ENCODE measurements at places on chromosomes 5 and 9.

DNA sequence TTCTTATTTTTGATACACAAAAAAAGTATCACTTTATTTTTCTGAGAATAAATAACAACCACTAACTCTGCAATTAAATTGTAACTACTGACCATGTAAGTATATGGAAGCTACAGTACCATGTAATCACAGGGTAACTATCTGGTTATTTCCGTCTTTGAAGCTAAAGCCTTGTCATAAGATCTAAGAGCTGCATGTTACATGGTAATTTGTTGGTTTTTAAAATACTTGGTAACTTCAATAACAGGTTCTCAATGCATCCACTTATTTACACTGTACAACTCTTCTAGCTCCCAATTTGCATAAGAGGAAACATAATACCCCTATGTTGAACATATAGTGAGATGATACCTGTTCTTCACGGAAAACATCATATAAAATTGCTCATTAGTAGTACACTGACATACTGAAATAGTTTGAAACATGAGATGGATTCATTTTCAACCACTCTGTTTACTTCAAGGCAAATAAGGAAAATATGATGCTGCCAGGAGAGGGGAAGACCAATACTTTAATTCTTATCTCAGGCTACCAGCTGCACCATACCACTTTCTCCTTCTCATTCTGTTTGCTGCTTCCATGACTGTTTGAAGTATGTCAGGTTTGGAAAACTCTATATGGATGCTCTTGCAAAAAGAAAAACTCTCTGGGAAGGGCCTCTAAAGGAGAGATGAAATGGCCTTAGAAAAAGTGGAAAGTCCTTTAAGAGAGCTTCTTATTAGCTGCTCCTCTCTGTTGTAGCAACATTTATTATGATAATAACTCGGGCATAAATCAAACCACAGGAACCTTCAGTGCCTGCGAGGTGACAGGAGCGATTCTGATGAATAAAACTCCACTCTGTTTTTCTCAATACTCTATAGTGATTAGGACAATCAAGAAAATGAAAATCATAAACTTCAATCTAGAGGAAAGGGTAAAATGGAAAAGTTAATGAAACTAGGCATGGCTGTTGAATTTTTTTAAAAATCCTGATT lies 150.2 kb downstream of the KIAA0825 start:
- no peak for ATAC-seq

GRCh38 chr5:86861512-86861911 lies 243.8 kb downstream of the COX7C start:
- ATAC-seq = peak; percentile 90

DNA sequence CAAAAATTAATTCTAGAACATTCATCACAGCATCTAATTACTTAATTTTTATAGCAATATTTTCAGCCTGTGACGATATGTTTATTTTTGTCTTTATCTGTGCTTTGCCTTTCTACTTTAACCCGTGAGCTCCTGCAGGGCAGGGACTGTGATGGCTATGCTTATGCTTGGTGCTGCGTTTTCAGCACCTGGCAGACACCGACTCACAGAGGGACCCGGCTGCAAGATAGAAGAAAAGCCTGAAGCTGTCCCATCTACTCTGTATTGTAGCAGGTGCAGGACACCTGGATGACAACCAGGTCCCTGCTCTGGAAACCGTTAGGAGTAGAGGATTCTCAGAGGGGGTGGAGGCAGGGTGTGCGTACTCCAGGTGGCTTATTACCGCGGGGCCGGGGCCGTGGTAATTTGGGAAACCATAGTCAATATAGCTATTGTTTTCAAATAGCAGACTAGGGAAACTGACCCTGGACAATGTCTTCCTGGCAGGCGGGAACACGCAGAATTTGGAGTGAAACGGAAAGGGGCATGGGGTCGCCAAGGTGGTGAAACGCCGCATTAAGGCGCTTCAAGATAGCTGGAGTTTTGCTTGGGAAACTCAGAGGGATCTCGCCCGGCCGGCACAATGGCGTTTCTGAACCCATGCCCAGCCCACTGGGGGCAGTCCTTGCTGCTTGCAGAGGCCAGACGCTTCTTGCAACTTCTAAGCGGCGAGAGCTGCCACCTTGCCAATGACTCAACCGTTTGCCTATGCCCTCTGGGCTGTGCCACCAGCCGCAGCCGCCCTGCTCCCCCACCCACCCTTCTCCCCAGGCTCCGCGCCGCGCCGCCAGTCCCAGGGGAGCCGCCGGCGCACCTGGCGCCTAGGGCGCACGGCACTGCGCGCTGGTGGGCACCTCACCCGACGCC lies 140.1 kb upstream of the PALM2AKAP2 start:
- peak; percentile 57 for ATAC-seq

- ATAC-seq = no peak
Observed at GRCh38 chr5:7221041-7221440, 174.9 kb upstream of the ADCY2 start.

DNA sequence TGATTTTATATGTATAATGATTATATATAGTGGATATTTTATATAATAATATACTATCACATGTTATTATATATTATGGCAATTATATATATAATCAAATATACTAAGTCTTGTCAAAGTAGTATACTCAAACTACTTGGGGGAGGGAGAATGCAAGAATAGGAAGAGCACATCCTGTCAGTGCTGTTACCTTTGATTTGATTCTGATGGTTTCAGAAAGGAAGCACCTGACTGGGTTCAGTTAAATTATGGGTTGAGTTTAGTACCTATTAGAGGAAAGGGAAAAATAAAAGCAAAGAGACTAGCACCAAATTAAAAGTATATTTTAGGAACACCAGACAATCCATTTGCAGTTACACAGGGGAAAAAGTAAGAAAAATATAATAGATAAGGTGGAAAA lies 107.6 kb downstream of the GRIA1 start:
- ATAC-seq = no peak

DNA sequence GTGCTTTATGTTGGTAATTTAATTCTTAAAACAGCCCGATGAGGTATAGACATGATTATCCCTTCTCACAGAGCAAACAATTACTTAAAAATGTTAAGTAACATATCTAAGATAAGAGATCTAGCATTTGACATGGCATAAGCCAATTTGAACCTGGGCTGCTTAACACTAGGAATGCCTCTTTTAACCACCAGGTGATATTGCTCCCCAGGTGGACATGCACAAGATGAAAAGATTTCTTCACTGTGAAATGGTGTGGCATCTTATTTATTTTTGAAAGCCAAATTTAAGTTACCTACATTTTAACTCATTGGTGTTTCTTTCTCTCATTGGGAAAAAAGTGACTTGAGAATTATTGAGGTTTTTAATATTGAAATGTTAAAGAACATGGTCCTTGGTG lies 15.8 kb upstream of the LRRC70 start:
- no peak for ATAC-seq

DNA sequence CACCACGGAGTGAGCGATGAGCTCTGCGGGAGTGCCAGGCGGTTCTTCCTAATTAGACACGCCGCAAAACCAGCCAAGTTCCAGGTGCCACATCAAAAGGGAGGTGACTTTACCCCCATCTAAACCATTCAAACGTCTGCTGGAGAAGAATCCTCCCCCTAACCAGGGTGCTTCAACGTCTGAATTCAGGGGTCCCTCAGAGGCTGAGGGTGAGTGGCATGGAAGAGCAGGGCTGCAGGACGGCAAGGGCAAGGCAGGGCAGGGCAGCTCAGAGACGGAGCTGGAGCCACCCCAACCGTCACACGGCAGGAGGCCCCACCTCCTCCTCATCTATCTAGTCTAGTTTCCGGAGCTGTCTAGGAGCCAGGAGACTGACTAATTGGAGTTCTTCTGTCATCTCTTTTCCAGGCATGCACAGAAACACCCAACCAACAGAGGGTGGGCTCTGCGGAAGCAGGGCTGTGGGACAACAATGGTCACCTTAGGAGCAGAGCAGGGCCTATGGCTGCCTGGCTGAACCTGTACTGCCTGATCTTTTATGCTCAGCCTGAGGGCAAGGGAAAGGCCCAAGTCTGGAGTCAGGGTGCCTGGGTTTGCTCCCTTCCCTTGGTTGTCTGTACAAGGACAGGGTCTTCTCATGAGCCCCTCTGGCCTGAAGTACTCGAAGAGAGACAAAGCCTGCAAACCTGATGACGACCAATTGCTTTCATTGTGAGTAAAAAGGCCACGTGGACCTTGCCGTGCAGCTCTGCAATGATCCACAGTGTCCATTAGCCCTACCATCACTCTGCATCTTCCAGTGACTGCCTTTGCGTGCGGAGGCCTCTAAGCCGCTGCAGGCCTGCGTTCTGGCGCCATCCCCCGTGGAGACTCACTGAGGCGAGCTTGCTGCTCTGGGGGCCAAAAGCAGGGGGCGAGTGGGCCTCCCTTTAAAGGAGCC lies 81.0 kb upstream of the SLC25A51 start:
- peak; percentile 95 for ATAC-seq

DNA sequence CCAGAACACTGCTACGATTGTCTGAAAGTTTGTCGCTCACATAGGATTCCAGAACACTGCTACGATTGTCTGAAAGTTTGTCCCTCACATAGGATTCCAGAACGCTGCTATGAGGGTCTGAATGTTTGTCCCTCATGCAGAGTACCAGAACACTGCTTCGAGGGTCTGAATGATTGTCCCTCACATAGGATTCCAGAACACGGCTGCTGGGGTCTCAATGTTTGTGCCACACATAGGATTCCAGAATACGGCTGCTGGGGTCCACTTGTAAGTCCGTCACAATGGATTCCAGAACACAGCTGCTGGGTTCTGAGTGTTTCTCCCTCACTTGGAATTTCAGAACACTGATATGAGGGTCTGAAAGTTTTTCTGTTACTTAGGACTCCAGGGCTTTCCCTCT lies 203.3 kb downstream of the FOXD4L6 start:
- no peak for ATAC-seq

GRCh38 chr9:16561121-16561520 lies 309.3 kb downstream of the BNC2 start:
- ATAC-seq = no peak

DNA sequence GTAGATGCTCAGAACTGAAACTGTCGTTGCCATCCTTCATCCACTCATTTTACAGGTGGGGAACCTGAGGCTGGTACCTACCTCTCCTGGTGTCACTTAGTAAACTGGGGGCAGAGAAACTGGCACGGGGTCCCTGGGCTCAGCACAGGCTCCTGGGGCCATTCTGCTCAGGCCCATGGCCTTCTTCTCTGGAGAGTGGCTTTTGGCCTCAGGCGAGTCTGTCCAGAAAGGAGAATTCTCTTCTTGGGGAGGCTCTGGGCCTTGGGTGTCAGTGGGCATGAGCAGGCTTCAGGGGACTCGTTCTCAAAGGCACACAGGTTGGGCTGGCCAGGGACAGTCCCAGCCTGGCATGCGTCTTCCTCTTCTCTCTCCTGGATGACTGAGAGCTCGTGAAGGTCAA lies 24.6 kb downstream of the COL5A1 start:
- no peak for ATAC-seq

GRCh38 chr5:151685749-151686673 lies 704 bp downstream of the SPARC start:
- ATAC-seq = peak; percentile 12

DNA sequence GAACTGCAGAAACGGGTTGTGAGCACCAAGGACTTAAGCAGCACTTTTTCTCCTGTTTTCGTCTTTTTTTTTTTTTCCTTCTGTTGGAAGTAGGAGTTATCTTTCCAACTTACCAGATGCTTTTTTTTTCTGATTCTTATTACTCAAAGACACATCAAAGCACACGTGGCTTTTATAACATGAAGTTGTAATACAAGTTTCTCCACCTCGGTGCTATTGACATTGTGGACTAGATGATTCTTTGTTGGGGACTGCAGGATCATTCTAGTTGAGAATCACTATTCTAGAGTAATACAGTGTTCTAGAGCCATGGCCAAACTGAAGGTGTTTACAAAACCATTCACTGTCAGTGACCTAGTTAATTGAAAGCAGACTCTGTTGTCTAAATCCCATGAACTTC lies 51.5 kb downstream of the MYO10 start:
- ATAC-seq = no peak

- ATAC-seq = no peak
Observed at GRCh38 chr5:170405817-170406216, 16.6 kb upstream of the KCNMB1 start.

GRCh38 chr5:73204332-73204731 lies 31.3 kb downstream of the TMEM174 start:
- no peak for ATAC-seq

DNA sequence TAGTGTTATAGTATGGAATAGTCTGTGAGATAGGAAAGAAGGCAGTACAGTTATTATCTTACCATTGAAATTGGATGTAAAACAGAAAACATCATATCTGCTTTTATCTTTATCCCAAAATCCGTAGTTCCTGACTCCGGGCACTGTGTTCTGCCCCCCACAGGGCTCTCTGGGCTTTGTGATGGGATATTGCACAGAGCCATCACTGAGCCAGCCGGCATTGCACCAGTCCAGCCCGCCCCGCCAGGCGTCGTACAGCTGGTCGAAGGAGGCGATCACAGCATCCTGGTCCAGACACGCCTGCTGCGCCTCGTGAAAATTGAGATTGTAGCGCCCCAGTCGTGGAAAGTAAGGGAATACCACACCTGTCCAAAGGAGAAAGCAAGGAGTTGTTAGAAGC lies 76.4 kb downstream of the HAPLN1 start:
- no peak for ATAC-seq

DNA sequence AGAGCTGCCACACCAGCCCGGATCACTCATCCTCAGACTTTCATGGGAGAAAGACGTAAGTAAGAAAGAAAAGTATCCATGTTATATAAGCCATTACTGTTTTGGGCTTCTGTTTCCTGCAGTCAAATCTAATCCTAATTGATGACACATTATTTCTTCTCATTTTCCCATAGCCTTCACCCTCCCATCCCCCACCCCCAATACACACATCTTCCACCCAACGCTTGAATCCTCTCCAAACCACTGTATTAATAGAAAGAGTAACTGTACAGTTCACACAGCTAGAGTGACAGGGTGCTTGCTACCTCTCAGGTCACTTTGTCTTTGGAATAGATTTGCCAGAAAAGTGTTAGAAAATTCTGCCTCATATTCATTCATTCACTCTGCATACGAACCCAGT lies 69.3 kb upstream of the IL17B start:
- no peak for ATAC-seq

DNA sequence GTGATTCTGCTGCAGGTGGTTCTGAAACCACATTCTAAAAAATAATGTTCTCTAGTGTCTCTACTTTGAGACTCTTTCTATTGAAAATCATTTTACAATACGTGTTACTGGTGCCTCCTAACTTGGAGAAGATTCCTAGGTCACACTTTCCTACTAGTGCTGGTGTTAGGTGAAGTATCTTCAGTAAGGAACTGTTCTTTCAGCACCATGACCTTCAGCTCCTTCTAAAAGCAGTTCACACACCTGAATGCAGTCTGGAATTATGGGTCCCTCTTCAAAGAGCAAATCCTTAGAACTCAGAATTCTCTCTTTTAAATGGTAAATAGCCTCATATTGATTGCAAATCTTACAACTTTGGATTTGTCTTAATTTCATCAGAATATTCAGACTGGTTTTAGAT lies 10.6 kb upstream of the DPYSL3 start:
- no peak for ATAC-seq

DNA sequence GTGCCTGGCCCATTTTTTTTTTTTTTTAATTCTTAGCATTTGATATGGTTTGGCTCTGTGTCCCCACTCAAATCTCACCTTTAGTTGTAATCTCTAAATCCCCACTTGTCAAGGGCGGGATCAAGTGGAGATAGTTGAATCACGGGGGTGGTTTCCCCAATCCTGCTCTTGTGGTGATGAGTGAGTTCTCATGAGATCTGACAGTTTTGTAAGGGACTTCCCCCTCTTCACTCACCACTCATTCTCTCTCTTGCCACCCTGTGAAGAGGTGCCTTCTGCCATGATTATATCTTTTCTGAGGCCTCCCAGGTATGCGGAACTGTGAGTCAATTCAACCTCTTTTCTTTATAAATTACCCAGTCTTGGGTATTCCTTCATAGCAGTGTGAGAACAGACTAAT lies 27.2 kb downstream of the NDUFAF2 start:
- ATAC-seq = no peak
